ENCODE measurements at places on chromosomes 4 and X.
A peak's percentile ranks its signal among the peaks of the same experiment; 100 is the strongest.

DNA sequence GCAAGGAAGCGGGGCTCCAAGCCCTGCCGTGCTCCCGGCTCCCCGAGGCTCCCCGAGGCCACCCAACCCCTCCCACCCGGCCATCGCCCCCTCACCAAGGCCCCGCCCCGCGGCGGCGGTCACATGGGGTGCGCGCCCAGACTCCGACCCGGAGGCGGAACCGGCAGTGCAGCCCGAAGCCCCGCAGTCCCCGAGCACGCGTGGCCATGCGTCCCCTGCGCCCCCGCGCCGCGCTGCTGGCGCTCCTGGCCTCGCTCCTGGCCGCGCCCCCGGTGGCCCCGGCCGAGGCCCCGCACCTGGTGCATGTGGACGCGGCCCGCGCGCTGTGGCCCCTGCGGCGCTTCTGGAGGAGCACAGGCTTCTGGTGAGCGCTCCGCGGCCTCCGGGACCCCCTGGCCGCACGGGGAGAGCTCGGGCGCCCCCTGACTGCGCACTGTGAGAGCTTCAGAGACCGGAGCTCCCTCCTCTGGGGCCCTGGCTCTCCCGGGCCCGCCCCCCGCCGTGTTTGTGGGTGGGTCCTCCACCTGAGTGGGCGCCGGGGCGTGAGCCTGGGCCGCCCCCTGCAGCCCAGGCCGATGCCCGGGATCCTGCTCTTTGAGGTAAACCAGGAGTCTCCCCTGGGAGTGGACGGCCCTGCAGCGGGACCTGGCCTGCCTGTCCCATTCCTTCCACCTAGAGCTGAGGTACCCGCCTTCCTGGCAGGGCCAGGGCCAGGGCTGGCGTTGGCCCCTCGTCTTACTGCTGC, at the start of gene IDUA:
TSS of gene IDUA (plus strand) at position 166 of the 745 bp plus-strand sequence. CDS start at position 207, 41 bp downstream.
- DNase-seq, result peak; percentile 91

- no peak for DNase-seq
These were observed 21.3 kb upstream of the SULT1B1 start for GRCh38 chr4:69781458-69782418.

DNA sequence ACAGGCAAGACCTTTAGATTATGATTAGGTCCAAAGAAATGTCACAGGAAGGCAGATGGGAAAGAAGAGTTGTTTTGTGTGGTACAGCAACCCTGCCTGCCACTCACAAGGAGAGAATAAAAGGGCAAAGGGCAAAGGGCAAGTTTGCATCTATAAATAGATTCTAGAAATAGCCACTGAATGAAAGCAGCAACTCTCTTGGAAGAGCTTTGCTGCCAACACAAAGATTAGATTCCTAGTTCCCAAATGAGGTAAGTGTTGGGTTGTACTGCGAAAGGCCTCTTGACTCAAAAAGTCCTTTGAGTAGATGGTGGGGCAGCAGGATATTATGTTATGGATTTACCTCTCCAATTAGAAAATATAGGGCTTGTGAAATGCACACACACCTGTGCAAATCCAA, 61.2 kb downstream of the MOSPD2 start:
- no peak for DNase-seq

DNA sequence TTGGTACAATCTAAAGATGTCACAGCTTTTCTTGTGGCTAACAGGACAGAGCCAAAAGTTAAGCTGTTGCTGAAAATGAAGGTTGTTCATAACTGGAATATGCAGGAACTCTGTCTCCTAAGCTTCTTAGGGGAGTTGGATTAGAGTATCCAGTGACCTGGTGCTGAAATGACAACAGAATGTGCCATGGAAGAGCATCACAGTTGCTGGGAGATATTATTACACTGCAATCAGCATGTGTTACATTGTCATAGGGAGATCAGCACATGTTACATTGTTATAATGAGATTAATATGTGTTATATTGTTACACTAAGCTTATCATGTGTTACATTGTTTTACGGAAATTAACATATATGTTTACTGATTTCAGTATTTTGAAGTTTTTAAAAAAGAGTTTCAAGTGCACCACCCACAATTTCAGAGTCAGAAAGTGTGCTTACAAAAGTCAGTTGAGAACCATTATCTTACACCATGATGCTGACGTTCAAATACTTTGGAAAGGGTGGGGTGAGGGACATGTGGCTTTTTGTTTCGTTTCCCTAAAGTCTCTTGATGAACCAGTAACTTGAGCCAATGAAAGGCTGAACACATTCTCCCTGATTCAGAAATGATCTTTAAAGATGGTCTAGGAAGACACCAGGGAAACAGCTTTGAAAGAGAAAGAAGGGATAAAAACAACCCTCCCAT, 113.4 kb downstream of the DRD5 start:
- no peak for DNase-seq

- no peak for DNase-seq
These were observed 41.6 kb downstream of the TMEM165 start for GRCh38 chr4:55437356-55437796.

- DNase-seq, result no peak
These were observed 874.6 kb upstream of the PRKX start for GRCh38 chrX:4588056-4588455.

DNA sequence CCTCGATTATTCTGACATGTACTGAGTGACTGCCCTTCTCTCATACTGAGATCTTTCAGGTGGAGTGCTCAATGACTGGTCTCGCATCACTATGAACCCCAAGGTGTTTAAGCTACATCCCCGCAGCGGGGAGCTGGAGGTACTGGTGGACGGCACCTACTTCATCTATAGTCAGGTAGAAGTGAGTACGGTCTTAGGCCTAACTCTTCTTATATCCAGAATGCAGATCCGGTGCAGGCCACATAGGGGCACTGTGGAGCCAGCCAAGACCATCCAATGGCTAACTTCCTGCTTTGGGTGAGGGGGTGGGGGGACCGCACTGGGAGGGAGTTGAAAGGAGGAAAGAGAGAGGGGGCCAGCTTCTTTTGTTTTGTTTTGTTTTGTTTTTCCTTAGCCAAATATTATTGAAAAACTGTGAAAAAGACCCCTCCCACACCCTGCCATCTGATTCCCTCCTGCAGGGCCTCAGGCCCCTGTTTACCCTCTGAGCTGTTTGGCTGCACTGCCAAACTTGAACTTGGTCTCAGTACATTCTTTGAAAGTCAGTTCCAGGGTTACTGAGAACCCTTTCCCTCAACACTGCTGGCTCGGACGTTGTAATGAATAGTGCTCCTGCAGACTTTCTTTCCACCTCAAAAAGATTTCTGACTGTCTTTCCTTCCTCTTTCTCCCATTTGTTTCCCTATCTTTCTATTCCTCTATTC, 16.2 kb downstream of the AWAT2 start:
- peak; percentile 27 for DNase-seq

GRCh38 chr4:148330724-148331123, 111.5 kb downstream of the NR3C2 start:
- no peak for DNase-seq

- no peak for DNase-seq
These were observed 166.5 kb upstream of the SPRY1 start for GRCh38 chr4:123230061-123230460.

- peak; percentile 32 for DNase-seq
These were observed 96.4 kb downstream of the CHIC2 start for GRCh38 chr4:53967986-53968385.

DNA sequence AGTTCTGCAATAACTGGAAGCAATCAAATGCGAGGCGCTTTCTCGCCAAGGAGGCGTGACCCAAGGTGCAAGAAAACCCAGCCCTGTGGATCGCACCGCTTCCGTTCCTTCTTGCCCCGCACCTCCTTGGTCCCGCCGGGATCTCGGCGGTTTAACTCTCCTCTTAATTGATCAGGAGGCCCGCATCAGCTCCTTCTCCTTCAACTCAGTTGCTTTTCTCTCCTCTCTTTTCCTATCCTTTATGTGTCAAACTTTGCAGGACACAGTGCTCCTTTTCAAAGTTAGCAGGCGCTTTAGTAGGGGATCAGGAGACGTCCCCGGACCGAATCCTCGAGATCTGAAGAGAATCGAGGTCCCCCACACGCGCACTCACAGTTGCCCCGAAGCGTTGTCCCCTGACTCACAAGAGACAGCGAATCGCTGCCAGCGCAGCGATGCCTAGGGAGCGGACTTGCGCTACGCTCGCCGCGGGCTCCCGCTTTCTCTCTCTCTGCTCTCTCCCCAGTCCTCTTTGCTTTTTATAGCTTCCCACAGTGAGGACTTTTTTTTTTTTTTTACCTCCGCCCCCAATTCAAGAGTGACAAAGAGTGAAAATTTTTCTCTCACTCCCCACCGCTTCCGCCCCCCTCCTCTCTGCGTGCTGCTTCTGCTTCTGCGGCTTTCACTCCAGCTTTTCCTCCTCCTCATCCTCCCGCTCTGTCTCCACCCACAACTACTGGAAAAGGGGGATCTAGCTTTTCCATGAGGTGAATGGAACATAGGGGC, at the start of gene DKK2:
TSS of gene DKK2 (minus strand) at position 495 of the 765 bp plus-strand sequence. CDS start 722 bp downstream, outside the sequence.
- DNase-seq, result peak; percentile 72

- DNase-seq, result no peak
These were observed 641.8 kb downstream of the FSTL5 start for GRCh38 chr4:161522031-161522430.

DNA sequence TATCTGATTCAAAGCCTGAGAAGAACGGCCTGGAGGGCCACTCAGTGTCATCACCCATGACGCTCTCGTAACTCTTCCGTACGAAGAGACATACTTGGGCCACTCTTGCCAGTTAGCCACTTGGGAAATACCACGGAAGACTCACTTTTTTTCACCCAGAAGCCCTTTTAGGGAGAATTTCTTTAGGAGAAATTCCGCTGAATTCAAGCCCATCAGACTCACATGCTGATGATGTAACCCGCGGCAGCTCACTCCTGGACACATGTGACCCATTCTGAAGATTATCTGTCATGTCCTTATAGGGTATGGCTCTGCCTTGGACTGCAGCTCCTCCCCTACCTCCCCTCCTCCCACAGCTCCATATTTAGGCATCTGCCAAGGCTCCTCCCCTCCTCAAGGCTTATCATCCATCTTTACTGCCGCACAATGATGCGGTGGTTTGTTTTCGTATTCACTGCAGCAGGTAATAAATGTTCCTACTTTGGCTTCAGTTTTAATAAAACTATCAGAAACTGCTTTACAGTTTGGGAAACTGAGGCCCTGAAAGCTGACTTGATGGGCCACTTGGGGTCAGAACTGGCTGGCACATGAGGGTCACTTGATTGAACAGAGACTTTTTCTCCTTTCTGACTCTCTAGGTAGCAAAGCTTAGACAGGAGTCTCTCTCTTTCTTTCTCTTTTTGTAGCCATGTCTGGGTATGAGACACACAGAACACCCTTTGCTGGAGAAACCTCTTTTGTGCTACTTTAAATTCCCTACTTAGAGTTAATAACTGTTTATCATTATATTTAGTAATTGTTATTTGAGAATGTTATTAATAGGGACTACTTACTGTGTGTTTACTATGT, 42.1 kb downstream of the RHOH start:
- DNase-seq, result no peak

- no peak for DNase-seq
These were observed 25.3 kb downstream of the FBXW7 start for GRCh38 chr4:152510349-152511147.

DNA sequence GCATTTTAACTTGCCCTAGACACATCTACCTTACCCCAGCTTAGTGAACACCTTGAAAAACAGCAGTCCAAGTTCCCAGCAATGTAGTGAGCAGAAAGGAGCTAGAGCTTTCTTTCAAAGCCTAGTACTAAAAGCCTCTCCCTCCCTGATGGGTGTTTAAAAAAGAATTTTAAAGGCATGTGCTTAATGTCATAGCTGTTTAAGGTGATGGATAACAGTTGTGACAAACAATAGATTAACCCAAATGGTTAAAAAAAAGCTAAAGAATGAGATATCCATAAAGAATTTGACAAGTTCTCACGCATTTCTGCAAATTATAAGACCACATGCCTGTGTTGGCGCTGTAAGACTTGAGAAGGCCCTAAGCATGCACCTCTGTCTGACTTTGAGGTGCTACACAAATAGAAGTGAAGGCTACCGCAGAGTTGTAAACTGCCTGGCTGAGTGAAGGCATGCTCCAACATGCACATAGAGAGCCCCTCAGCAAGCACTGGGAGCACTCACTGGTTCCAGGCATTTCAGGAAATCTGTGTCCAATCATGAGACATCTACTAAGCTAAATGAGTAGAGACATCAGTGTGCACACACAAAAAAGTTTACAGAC, 94.0 kb downstream of the PHF8 start:
- DNase-seq, result peak; percentile 68

DNA sequence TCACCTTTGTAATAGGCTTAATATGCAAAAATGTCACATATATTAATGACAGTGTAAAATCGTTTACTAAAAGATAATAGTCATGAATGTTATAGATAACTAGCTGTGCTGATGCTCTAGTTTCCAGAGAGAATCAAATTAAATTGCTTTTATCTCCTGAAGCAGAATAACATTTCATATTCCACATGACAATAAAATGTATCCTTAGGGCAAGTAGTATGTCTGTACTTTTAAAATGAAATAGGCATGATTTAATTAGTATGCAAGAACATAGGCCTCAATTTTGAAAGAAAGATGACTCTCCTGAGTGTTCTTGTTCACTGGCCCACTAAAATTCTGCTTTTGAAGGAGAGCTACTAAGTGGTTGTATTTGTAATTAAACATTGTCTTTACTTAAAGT, 1027.0 kb downstream of the ARAP2 start:
- DNase-seq, result no peak

DNA sequence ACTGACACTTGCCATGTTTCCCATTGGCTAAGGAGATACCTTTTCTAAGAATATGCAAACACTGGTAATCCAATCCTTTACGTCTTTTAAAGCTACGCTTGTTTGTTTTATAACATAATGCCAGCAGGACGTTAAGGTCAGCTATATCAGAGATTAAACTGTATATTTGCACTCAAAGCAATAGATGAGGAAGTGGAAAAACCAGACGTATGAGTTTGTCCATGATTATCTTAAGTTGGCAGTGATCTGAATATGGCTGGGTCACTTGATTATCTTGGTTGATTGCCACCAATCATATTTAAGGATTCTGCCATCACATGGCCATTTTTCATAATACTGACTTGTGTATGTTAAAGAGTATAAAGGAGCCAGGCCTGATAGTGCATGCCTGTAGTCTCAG, 19.4 kb downstream of the TMSB4X start:
- DNase-seq, result no peak

DNA sequence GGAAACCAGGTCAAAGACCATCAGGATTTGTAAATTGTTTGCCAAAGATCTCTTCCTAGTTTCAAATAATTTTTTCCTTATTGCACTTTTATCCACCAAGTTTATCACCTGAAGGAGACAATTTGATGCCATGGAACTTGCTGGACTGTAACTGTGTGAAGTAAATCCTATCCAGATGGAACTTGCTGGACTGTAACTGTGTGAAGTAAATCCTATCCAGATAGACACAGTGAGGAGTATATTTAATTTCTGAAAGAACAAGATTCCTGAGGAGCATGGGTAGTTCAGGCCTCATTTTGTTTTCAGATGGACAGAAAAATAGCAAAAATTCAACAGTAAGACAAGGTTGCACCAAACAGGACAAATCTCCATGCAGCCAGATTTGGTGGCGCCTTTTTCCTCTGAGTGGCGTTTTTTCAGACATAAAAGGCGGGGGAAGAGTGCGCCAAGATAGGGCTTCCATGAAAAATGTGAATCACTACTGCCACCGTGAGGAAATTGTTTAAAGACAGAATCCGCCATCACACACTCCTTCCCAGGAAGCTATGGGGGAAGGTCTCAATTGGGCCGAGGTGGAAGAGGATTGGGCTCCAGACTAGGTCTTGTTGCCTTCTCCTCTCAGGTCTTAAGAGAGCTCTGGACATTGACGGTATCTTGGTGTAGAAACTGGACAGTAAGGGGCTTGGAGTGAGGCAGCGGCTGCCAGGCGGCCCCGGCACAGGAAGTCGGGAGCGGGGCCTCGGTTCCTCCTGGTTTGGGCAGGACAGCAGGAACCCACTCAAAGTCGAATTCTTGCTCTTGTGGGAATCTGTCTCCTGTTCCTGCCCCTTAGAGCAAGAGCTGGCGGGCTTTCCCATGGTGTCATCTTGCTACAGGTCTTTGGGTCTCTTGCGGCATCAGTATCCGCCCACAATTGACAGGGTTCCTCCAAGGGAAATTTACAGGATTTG, 234.7 kb downstream of the OR13H1 start:
- peak; percentile 85 for DNase-seq

Data from adipocyte (in vitro differentiated cells).